ENCODE measurements at places on chromosomes 1 and 21.

DNA sequence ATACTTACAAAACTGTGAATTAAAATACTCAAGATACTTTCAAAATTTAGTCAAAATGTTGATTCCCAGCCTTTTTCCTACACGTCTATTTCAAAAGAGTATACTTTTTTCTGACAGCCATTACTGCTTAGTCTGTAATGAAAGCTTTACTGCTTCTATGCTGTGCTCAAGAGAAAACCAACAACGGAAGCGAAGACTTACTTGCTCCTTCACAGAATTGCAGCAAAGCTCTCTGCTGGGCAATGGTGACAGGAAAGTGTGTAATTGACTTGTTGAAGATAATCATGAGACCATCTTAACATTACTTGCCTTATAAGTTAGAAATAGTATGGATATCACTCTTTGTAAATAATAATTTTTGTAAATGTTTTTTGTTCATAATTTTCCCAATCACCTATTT, 1.7 kb upstream of the DYNLT5 start:
- DNase-seq = no peak

- no peak for DNase-seq
Measured at GRCh38 chr1:47618830-47619229, 181.0 kb downstream of the FOXD2 start.

GRCh38 chr1:35298464-35298863, 30.0 kb downstream of the ZMYM4 start:
- peak; percentile 36 for DNase-seq

DNA sequence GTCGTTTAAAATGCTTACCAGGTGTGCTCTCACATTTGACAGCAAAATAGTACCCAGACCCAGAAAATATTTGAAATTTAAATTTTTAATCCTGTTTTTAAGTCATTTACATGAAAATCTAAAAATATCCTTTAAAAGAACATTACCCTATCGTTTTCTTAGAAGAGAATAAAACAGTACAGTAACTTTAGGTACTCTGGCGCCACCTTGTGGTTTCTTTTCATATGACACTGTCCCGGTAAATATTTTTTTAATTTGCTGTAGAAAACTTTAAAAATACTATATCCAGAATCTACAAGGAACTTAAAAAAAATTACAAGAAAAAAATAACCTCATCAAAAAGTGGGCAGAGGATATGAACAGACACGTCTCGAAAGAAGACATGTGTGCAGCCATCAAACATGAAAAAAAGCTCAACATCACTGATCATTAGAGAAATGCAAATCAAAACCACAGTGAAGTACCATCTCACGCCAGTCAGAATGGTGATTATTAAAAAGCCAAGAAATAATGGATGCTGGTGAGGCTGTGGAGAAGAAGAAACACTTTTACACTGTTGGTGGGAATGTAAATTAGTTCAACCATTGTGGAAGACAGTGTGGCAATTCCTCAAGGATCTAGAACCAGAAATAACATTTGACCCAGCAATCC, 129.2 kb downstream of the RGS21 start:
- DNase-seq = peak; percentile 49

- no peak for DNase-seq
Measured at GRCh38 chr1:244614879-244615278, 38.0 kb upstream of the DESI2 start.

- DNase-seq = no peak
Measured at GRCh38 chr21:36472377-36472776, 7.5 kb downstream of the CLDN14 start.

GRCh38 chr1:204487256-204487615, 7.4 kb downstream of the PIK3C2B start:
- DNase-seq = peak; percentile 42

GRCh38 chr1:59077466-59078069, 219.3 kb upstream of the FGGY start:
- no peak for DNase-seq

DNA sequence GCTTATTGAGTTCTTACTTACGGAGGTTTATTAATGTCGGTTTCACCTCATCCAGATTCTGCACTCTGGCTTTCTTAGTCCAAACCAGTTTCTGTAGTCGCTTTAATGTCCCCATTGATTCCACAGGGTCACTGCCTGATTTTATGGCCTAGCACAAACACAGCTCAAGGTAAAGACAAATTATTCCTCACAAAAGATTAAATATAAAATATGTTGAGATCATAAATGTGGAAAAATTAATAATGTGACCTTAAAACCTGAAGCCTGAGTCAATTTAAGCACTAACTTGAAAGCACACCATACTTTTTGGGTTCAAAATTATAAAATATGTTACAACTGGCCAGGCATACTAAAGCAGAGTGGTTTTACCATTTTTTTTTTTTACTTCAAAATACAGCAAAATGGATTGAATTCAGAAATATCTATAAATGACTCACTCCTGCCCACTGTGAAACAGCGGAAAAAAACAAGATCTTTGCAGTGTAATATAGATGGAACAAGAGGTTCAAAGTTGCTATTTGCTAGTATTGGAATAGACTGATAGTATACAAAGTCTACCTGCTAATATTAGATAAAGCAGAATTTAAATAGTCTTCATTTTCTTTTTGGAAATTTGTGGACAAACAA, 37.6 kb upstream of the SAMSN1 start:
- no peak for DNase-seq

DNA sequence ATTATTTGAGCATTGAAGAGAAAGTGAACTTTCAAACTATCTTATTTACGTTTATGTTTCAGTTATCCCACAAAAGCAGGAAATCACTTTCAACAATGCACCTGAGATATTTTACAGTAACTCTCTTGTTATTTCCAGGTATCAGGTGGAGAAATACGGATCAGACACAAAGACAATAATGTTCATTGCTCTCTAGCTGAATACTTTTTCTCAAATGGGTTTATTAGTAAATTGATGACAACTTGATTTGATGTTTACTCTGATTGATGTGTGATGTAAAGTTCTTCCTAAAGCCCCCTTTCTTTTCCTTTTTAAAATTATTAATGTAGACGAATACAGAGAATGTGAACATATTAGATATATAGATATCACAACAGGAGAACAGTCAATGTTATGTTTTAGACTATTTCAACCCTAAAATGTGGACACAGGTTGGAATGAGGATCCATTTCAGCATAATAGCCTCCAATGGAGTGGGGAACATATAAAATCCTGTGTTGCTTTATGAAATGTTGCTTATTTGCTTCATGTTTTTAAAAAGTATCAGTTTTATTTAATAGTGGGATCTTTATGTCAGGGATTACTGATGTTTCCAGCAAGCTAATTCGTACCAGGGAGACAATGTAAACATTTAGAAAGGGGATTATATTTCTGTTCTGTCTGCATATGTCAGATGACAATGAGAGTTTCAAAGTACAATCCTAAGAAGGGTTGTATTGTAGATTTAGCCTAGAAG, 1522.3 kb upstream of the TPTE start:
- no peak for DNase-seq

DNA sequence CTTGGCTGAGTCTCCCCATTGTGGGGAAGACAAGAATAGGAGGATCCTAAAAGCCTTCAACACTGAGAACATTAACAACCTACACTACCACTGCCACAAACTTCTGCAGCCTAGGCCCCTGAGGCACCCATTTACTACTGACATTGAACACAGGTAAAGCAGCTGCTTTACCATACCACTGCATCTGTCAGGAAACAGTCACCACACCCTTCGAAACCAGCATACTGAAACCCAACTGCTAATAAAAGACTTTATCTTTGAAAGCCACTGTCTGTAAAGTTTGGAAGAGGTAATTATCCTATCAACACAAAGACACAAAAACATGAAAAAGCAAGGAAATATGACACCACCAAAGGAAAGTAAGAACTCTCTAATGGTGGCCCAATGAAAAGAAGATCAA, 7.4 kb downstream of the IFNAR1 start:
- DNase-seq = no peak

GRCh38 chr1:165508291-165508690, 35.5 kb upstream of the LRRC52 start:
- DNase-seq = no peak

DNA sequence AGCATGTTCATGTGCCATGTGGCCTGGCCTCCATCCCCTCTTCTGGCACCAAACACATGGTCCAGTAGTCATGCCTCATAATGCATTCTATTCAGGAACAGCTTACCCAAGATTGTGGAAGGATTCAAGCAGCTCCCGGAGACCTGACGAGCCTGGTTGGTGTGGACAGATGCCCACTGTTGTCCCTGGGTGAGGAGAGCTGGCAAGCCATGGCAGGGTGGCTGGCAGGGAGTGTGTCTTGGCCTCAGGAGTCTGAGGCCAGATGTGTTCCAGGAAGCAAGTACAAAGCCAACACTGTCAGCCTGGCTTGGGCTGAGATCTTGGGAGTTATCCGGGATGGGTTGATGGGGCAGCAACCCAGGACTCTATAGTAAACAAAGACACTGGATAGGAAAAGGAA, 7.3 kb upstream of the FABP3 start:
- no peak for DNase-seq

DNA sequence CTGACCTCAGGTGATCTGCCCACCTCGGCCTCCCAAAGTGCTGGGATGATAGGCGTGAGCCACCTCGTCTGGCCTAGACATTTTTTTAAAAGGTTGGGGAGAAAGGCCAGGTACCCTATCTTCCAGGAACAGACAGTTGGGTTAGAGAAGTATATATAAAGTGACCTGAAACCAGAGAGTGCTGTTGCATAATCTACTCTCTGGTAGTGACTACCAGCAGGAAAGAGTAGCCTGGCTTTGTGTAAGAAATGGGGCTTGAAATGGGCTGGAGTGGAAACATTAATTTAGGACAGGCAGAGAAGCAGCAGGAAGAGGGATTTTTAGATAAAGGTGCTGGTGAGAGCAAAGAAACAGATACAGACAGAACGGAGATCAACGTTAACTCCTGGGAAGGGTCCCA, 125.8 kb upstream of the HOOK1 start:
- DNase-seq = no peak

- DNase-seq = peak; percentile 40
Measured at GRCh38 chr1:94130851-94131595, 10.1 kb upstream of the ABCA4 start.

- no peak for DNase-seq
Measured at GRCh38 chr1:155941845-155942531, 550 bp downstream of the RXFP4 start.

DNA sequence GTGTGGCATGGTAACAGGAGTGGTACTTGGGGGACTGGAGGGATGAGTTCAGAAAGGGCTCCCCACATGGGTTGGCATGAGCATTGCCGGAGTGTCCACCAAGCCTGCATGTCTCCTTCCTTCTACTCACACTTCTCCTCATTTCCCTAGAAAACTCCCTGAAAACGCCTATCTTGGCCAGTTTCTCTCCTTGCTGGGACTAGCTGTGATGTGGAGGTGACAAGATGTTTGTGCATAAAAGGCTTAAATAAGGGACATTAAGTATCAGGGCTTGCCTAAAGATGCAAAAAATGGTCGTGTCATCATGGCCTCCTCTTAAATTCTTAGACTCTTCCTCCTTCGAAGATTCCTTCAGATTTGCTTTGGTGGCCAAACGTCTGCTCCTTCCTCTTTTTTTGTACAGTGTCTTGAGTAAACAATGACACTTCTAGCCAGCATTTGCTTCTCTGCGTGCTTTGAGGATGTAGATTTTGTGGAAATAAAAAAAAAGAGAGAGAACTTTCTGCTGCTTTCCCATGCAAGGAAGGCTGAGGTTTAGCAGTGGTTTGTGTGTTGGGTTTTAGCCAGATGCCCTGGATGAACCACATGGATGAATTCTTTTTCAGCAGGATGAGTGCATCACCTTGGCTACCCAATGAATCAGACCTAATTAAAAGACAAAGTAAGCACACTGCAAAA, 239.1 kb upstream of the IRF2BP2 start:
- peak; percentile 91 for DNase-seq

DNA sequence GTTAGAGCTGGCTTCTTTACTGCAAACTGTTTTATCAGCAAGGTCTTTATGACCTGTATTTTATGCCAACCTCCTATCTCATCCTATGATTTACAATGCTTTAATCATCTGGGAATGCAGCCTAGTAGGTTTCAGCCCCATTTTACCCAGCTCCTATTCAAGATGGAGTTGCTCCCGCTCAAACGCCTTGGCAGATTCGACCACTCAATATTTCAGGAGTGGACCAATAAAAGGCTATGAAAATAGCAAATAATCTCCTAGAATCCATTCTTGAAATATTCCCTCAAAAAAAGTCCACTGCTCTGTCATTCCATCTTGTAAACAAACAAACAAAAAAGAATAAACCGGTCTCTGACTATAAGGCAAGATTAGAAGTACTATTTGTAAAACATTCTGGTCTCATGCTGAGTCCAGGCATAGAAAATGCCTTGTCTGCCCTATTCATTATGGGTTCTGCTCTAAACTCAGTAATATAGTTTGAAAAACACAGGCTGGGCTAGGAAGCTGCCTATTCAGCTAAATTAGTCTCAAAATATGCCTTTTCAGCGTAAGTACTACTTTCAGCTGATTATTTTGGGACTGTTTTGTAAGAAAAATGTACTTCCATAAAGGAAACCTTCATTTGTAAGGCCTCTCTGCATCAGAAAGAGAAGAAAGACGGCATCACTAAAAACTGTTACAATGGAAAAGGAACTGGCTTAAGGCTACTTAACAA, 53.0 kb downstream of the TBX19 start:
- no peak for DNase-seq

DNA sequence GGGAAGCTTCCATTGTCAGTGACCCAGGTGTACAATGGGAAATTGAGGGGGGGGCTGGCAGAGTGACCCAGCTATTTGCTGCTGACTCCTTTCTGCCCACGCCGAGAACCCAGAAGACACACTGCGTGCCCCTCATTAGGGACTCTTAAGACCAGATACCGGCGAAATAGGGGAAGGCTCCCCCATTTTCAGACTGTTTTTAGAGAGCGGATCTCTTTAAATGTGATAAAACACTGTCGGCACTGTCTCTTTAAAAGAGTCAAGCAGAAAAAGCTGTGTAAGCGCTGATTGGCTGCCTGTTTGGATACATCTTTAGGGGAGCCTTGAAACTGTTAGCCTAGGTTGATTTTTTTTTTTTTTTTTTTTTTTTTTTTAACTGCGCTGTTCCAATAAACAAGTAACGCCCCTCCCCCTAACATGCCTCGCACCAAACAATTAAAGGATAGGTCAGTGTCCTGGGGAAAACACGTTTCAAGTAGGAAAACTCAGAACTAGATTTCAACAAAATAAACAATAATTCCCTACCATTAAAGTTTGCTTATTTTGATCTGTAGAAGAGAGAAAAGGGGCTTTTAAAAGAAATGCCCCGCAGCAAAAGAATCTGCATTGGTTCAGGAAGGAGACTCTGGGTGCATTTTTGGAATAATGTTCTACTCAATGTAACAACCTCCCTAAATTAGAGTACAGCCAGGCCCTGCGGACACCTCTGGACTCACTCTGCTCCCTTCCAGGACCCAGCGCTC, 1.4 kb upstream of the SSBP3 start:
- peak; percentile 94 for DNase-seq

- DNase-seq = no peak
Measured at GRCh38 chr21:35284199-35284598, 235.1 kb upstream of the RUNX1 start.

- no peak for DNase-seq
Measured at GRCh38 chr1:97091263-97091662, 369.7 kb downstream of the PTBP2 start.

- peak; percentile 70 for DNase-seq
Measured at GRCh38 chr1:224736619-224737352, 120.7 kb downstream of the CNIH3 start.

GRCh38 chr1:74549932-74550331, 37.5 kb upstream of the LRRC53 start:
- DNase-seq = no peak

All from fibroblast of skin of right quadriceps (primary cell).